ENCODE measurements at places on chromosomes 1 and 21.
A peak's percentile ranks its signal among the peaks of the same experiment; 100 is the strongest.

DNA sequence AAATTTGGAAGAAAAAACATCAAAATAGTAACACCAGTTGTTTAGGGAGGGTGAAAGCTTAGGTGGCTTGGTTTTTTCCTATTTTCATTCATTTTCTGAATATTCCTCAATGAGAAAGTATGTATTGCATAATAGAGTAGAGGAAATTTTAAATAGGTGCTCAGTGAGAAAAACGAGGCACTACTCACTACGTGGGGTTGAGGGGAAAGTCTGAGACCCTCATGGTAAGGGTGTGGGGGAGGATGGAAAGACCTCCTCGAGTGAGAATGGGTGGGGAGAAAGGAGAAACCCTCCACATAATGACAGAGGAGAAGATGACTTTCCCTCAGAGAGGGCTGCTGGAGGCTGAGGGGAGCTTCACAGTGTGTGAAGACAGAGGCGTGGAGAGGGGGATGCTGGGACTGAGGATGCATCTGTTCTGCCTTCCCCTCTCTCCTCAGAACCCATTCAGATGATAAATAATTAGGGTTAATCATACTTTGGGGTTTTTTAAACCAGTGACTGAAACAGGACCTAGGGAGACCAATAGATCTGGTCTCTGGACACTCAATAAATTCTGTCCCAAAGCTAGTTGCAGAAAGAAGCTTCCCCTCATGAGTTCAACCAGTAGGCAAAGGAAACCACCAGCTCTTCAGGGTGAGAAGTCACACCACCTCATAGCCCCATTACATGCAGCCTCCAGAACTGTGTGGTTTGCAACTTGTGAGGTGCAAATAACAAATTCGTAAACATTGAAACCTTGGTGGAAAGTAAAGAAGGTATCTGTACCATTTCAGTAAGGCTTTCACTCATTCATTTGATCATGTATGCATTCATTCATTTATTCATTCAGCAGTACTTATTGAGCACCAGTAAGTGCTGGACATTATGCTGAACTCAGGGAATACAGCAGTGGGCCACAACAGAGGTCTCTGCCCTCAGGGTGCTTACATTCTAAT, 17.1 kb downstream of the SLAMF7 start:
- peak; percentile 58 for DNase-seq

DNA sequence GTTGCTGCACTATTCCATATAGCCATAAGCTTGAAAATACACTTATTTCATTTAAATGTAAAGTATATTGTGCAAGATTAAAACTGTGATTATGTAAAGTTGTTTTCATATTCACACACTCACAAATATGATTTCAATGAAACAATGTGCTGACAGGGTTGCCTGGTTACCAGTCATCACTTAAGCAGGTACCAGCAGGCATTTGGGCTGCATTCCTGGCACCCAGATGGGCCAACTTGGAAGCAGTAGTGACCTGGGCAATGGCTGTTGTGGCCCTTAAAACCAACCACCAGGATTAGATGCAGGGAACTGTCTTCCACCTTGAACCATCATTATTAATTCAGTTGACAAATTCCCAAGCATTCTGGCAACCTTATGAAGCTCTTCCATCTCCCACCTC, 45.0 kb upstream of the RASAL2 start:
- no peak for DNase-seq

DNA sequence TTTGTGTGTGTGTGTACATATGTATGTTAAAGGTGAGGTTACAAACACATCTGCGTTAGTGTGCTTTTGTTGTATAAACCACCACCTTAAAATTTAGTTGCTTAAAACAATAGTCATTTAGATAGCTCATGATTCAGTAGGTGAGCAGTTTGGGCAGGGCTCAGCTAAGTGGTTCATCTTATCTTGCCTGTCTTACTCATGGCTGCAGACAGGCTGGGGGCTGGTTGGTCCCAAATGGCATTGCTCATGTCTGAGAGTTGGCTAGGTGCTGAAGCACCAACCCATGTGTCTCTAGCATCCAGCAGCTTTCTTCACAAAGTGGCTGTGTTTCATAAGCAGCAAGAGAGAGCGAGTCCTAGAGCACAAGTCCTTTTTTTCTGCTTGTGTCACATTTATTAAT, 91.4 kb downstream of the MACF1 start:
- peak; percentile 30 for DNase-seq

GRCh38 chr1:246470585-246470984, 36.5 kb downstream of the SMYD3 start:
- DNase-seq = no peak

GRCh38 chr1:54483875-54484437, 64.1 kb upstream of the ACOT11 start:
- DNase-seq = no peak

DNA sequence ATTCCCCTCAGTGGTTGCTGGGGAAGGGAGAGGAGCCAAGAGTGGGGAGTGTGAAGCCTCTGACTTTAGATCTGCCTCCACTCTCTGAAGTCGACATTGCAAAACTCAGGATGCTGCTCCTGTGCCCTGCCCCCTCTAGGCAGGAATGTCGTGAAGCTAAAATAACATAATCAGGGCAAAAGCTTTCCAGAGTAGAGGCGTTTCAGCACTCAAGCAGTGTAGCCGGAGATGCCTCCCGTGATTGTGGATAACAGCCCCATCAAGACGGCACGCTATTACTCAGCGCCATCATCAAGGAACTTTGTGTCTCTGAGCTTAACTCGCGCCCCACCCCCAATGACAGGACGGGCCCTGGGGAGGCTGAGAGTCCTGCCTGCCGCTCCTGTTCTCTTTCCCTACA, 60.0 kb downstream of the FBXO2 start:
- DNase-seq = no peak

DNA sequence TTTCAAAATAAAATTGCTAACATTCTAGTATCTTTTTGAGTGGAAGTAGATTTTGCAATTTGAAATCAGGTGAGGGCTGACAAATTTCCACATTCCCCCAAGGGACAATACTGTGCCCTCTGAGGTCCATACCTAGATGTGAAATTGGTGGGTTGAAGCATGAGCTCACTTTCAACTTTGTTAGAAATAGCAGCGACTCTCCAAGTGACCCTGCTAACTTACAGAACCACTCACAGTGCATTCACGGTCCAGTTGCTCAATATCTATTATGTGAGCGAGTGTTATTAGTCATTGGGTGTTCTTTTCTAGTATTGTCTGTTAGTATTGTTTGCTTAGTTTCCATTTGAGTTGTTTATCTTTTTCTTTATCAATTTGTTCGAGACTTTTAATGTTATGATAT, 53.6 kb upstream of the ASB17 start:
- DNase-seq = no peak

DNA sequence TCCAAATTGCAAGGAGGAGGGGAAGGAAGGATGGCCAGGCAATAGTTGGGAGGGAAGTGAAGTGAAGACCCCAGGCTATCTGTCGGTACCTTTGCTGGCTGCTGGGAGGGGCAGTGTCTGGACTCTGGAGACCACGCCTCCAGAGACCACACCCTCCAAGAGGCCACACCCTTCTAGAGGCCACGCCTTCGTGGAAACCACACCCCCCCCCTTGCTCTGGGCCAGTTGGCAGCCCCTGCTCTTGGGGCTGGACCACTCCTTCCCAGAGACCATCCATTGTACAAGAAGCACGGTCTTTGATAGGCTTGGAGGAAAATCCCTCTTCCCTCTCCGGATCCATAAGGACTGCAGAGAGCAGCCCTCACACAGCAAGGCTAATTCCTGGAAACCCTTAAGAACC, 73.1 kb downstream of the RYR2 start:
- no peak for DNase-seq

- no peak for DNase-seq
Observed at GRCh38 chr21:18725653-18726052, 322.1 kb upstream of the TMPRSS15 start.

DNA sequence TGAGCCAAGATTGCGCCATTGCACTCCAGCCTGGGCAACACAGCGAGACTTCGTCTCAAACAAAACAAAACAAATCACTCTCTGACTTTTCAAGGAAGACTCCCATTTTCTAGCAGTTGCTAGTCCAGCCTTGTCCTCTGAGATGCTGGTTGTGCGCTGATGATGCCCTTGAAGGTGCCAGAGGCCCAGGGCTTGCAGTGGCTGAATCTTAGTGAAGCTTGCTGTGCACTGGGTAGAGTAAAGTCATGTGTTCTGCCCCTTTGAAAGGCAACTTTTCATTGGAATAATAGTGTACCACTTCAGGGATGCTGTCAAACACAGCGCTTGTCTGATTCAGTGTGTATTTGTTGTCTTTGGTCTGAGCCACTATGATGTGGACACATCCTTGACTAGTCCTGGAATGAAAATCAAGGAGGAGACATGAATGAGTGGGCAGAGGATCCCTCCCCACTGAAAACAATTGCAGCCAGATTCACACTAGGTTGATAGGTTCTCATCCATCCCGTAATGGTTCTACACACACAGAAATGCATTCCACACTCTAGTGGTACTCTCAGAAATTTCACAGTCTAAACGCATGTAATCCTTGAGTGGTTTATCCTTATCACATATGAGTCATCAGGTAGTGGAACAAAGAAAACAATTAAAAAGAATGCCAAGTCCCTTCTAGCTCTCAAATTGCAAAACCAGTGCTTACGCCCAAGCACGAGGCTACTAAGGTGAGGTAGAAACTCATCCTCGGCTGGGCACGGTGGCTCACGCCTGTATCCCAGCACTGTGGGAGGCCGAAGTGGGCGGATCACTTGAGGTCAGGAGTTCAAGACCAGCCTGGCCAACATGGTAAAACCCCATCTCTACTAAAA, 17.8 kb upstream of the TDRD10 start:
- DNase-seq = no peak

DNA sequence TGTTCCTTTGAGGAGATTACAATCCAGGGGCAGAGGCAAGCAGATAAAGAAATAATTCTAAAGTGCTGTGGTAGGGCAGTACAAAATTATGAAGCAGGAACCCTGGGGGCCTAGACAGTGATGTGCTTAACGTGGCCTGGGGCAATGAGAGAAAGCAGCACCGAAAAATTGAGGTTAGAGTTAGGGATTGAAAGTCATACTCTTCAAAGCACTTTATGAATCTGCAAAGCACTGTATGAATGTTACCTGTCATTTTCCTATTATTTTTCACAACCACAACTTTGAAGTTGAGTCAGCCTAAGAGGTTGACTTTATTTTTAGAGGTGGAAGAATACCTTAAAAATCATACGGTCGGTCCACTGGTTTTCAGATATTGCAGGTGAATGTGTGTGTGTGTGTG, 183.4 kb upstream of the NFIA start:
- no peak for DNase-seq

DNA sequence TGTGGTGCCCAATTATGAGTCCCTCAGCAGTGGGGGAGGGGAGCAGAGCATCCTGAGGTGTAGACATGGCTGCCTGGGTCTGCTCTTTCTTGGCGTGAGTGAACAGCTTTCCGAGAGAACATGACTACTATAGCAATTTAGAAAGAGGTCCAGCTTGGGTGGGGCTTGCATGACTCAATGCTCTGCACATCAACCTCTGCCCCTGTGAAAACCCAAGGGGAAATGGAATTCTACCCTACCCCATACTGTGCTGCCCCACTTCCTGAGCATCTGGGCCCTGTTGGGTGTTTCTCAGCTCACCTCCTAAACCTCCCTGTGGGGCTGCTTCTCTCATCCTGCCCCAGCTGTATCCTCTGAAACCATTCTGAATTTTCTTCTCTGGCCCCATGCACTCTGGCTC, 8.2 kb upstream of the AZIN2 start:
- no peak for DNase-seq

DNA sequence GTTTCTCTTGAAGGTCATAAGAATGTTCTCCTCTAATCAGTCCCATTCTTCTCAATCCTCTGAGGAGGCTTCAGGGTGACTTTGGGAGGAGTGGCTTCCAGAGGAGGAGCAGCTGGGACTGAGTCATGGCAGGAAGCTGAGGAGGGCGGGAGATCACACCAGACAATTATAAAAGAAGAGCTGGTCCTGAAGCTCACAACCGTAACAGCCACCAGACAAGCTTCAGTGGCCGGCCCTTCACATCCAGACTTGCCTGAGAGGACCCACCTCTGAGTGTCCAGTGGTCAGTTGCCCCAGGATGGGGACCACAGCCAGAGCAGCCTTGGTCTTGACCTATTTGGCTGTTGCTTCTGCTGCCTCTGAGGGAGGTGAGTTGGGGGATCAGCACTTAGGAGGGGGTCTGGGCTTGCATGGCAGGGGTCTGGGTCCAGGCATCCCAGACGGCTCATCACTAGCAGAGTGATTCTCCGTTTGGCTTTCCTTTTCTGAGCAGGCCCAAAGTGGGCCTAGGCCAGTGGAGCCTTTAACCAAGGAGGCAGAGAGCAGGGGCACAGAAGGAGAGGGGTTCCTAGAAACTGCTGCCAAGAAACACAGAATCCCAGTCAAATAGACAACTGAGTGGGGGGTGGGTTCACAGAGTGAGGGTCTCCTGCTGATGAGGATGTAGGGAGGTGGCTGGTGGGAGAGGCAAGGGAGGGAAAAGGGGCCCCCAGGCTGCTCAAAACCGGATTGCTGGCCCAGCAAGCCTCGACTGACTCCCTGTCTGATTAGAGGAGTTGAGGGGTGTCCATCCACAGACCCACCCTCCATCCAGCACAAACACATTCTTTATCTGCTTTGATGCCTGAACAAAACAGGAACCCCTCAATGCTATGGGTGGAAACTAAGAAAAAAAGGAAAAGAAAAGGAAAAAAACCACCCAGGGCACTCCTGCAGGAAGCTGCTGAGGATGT, at the start of gene ECM1:
ECM1 (plus strand) TSS at position 198 of the 953 bp plus-strand sequence; CDS start at position 299, 101 bp downstream.
- DNase-seq = no peak

DNA sequence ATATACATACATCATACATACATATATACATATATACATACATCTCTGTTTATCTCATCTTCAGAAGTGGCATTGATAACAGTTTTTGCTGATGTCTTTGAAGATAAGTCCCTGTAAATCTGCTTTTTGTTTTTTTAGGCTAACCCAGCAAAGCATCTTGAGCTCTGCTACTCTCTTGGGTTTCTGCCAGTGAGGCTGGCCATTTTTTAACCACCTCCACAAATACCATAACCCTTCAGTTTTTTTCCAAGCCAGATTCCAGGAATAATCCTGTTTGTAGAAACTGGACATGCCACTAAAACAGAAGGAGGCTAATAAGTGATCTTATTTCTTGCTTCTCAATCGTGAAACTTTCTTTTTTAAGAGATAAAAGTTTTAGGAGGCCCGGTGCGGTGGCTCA, 21.6 kb downstream of the SDHC start:
- DNase-seq = no peak

- no peak for DNase-seq
Observed at GRCh38 chr1:206082831-206083695, 30.1 kb downstream of the RHEX start.

- DNase-seq = peak; percentile 48
Observed at GRCh38 chr1:41486371-41487125, 2.1 kb upstream of the EDN2 start.

DNA sequence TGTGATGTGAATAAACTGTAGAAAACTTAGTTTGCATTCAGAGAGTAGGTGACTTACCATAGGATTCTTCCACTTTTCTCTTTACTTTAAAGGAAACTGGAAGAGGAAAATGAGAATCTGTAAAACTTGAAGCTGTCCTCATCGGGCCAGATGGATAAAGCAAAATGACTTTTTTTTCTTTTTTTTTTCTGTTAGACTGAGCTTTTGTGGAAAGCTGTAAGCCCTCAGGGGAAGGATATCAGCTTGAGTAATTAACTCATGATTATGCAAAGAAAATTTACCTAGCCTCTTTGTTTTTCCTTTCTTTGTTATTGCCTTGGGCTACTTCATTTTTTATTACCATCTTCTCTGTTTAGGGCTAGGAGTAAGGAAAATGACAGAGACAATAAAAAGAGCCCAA, 53.4 kb downstream of the DPH5 start:
- no peak for DNase-seq

GRCh38 chr1:168260393-168260792, 20.3 kb upstream of the TBX19 start:
- DNase-seq = no peak

- DNase-seq = no peak
Observed at GRCh38 chr1:233094691-233095090, 144.3 kb downstream of the NTPCR start.

GRCh38 chr21:45219517-45219916, 68.2 kb downstream of the POFUT2 start:
- no peak for DNase-seq

Data from activated naive CD4-positive, alpha-beta T cell treated with anti-CD3 and anti-CD28 coated beads for 36 hours (primary cell).